Activated CD8-positive, alpha-beta memory T cell treated with anti-CD3 and anti-CD28 coated beads, Interleukin-2, amount 50 U/mL, for 4 hours (primary cell): ENCODE measurements at places on chromosomes 2 and 18.

- no peak for DNase-seq
These were observed 1.3 kb downstream of the NT5C1B start for GRCh38 chr2:18588049-18588448.

DNA sequence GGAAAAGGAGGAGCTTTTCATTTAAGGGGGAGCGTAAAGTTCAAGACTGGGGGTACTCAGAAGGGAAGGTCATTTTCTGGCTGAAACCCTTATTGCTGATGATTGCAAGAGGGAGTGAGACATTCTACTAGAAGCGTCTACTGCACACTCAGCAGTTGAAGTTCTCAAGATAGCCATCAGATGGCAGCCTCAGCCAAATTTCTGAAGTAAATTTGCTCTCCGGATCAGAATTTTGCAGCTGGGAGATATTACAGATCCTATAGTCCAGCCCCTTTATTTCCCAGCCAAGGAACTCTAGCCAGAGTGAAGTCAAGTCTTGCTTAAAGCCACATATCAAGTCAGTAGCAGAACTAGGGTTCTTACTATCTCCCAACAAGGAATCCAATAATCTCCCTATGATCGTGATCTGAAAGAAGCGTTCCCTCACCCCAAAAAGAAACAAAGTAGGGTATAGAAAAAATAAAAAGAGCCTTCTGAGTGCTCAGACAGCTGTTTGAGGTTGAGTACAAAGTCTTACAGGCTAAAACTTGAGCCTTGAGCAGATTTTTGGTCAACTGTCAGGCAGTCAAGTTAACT is 24.0 kb downstream of the RAX start:
- no peak for DNase-seq

DNA sequence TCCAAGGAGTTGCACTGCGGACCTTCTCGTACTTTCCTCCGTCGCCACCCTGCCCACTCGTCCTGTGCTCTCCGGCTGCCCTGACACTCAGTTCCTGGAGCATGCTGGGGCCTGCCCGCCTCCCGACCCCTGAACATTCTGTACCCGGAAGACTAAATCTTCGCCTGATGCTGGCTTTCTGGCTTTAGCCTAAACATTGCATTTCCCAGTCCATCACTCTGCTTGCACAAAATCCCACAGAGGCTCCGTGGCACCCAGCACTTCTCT is 550 bp upstream of the SFXN5 start:
- DNase-seq, result no peak

GRCh38 chr2:232418466-232419244 is 12.0 kb downstream of the ALPG start:
- DNase-seq, result no peak

DNA sequence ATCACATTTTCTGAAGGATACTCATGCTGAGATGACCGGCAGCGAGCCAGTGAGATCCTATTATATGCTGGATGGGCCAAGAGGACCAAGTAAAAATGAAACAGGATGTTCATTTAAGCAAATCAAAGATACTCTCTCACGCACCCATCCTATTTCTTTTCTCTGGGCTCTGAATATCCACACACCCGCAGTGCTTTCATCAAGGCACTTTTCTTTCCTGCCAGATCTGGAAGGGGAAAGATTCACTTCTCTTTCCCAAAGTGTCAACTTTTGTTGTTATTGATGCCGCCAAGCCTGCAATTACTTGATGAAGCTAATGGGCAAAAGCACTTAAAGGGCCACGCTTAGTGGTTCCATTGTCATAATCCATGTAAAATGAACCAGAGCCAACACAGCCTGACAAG is 191.9 kb upstream of the CHAC2 start:
- no peak for DNase-seq

DNA sequence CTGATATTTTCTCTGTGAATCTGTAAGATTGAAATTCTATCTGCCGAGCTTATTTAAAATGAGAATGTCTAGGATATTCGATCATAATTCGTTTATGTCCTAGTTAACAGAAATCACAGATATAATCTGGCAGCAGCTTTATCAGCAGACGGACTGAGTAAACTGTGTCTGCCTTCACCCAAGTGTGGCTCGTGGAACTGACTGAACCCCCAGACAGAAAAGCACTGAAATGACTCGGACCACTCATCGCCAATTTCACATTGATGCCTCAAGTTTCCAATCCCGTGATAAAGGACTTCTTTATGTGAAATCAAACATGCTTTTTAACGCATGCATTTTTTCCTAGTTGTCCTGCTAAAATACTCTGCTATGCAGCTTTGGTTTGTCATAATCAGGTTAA is 15.9 kb downstream of the TNFRSF11A start:
- DNase-seq, result no peak

GRCh38 chr2:176613323-176613987 is 344.2 kb downstream of the MTX2 start:
- DNase-seq, result no peak
